ENCODE measurements at places on chromosomes 16 and 17. TPM values are rescaled to one million over a fixed set of nuclear protein-coding genes. Genes with fewer than 3 reads are reported as not detected.

ABCA6 gene
- total RNA-seq = 25.6 TPM

PPP1R27 gene
- total RNA-seq = not detected

ATF7IP2 gene
- total RNA-seq = 22.6 TPM

CTF1 gene
- total RNA-seq = 1.3 TPM

LSM12 gene
- total RNA-seq = 28.8 TPM

AOC2 gene
- 5.5 TPM for total RNA-seq

IRX3 gene
- total RNA-seq = 112 TPM

CANT1 gene
- total RNA-seq = 21.8 TPM

FBXO39 gene
- 0.91 TPM for total RNA-seq

TCAP gene
- total RNA-seq = 0.57 TPM

EIF1 gene
- total RNA-seq = 238 TPM

- no peak overlapping the region for H3K27ac ChIP-seq
- DNase-seq = no peak
- no peaks in the 10 kb centered on the region for H3K36me3 ChIP-seq
- peaks cover 7% of the 10 kb centered on the region for H3K4me1 ChIP-seq
- no peaks in the 10 kb centered on the region for H3K27me3 ChIP-seq
These were observed 4.5 kb upstream of the SLC4A1 start for GRCh38 chr17:44272321-44272951.

GRCh38 chr16:48901712-48902374 lies 291.9 kb upstream of the N4BP1 start:
- no peaks in the 10 kb centered on the region for H3K36me3 ChIP-seq
- H3K27me3 ChIP-seq = peaks cover 16% of the 10 kb centered on the region
- H3K4me3 ChIP-seq = no peak overlapping the region
- peak; percentile 24 for DNase-seq
- no peaks in the 10 kb centered on the region for H3K4me1 ChIP-seq

DNA sequence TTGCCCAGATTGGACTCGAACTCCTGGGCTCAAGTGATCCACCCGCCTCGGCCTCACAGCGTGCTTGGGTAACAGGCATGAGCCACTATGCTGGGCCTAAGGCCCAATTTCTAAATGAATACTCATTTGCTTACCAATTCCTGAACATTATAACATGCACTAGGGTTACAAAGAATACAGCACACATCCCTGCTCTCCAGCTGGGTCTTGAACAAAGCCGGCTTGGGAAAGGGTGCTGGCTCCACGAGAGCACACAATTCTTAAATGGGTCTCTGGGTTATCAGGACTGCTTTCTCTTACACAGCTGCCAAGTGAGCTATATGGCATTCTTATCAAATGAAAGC lies 58.3 kb downstream of the HIC1 start:
- DNase-seq = no peak
- no peak overlapping the region for H3K27ac ChIP-seq
- no peaks in the 10 kb centered on the region for H3K27me3 ChIP-seq
- no peaks in the 10 kb centered on the region for H3K36me3 ChIP-seq
- peaks cover 5% of the 10 kb centered on the region for H3K4me1 ChIP-seq
- H3K4me3 ChIP-seq = no peak overlapping the region

- no peak for DNase-seq
- no peaks in the 10 kb centered on the region for H3K4me1 ChIP-seq
- no peak overlapping the region for H3K4me3 ChIP-seq
- H3K27ac ChIP-seq = no peak overlapping the region
- H3K27me3 ChIP-seq = no peaks in the 10 kb centered on the region
- no peaks in the 10 kb centered on the region for H3K36me3 ChIP-seq
These were observed 46.4 kb upstream of the CDH13 start for GRCh38 chr16:82580298-82580890.

- no peaks in the 10 kb centered on the region for H3K36me3 ChIP-seq
- H3K4me3 ChIP-seq = no peak overlapping the region
- peaks cover 44% of the 10 kb centered on the region for H3K4me1 ChIP-seq
- DNase-seq = no peak
These were observed 101.1 kb downstream of the XYLT1 start for GRCh38 chr16:17369421-17370222.

GRCh38 chr17:62790564-62790986 lies 17.5 kb downstream of the MARCHF10 start:
- H3K27me3 ChIP-seq = no peaks in the 10 kb centered on the region
- H3K4me1 ChIP-seq = no peaks in the 10 kb centered on the region
- H3K27ac ChIP-seq = no peak overlapping the region
- DNase-seq = no peak

- no peak for DNase-seq
- no peaks in the 10 kb centered on the region for H3K4me1 ChIP-seq
- no peak overlapping the region for H3K27ac ChIP-seq
- no peaks in the 10 kb centered on the region for H3K36me3 ChIP-seq
- no peak overlapping the region for H3K4me3 ChIP-seq
These were observed 251.6 kb upstream of the FOXF1 start for GRCh38 chr16:86258713-86259112.

DNA sequence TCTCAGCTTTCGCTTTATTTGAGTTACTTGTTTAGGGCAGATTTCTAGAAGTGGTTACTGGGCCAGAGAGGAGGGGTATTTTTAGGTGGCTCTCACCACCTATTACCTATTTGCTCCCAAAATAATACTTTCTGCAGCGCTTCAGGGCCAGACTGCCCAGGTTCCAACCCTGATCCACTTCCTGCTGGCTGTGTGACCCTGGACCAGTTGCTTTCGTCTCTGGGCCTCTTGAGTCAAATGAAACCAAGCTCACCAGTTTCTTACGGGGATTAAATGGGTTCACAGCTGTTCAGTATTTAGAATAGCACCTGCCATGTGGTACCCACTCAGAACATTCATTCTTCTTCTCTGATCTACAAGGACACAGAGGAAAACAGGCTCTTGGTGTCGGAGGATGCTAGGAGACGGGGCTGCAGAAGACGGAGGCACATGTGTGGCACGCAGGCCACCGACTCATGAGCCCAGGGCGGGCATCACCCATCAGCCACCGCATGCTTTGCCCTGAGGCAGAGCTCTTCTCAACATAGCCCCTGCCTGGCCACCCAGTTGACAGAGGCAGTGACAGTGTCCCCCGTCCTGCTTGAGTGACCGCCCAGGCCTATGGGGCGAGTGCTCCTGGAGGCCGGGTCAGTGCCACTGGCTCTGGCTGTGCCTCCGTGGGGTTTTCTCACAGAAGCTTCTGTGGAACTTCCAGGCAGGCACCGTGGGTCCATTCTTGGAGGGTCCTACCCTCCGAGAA lies 149.0 kb upstream of the PLCG2 start:
- no peak for DNase-seq
- no peak overlapping the region for H3K27ac ChIP-seq

GRCh38 chr16:61715393-61715792 lies 320.8 kb downstream of the CDH8 start:
- no peaks in the 10 kb centered on the region for H3K27me3 ChIP-seq
- no peaks in the 10 kb centered on the region for H3K36me3 ChIP-seq
- H3K27ac ChIP-seq = no peak overlapping the region
- H3K4me3 ChIP-seq = no peak overlapping the region
- no peaks in the 10 kb centered on the region for H3K4me1 ChIP-seq
- no peak for DNase-seq

- H3K4me3 ChIP-seq = no peak overlapping the region
- no peak for DNase-seq
- no peaks in the 10 kb centered on the region for H3K36me3 ChIP-seq
- no peak overlapping the region for H3K27ac ChIP-seq
- peaks cover 4% of the 10 kb centered on the region for H3K27me3 ChIP-seq
These were observed 5.9 kb downstream of the RNF43 start for GRCh38 chr17:58411408-58411894.

GRCh38 chr16:90078579-90078895 lies 1.4 kb upstream of the PRDM7 start:
- H3K36me3 ChIP-seq = no peaks in the 10 kb centered on the region
- H3K27me3 ChIP-seq = no peaks in the 10 kb centered on the region
- peaks cover 24% of the 10 kb centered on the region for H3K4me1 ChIP-seq
- H3K27ac ChIP-seq = no peak overlapping the region

DNA sequence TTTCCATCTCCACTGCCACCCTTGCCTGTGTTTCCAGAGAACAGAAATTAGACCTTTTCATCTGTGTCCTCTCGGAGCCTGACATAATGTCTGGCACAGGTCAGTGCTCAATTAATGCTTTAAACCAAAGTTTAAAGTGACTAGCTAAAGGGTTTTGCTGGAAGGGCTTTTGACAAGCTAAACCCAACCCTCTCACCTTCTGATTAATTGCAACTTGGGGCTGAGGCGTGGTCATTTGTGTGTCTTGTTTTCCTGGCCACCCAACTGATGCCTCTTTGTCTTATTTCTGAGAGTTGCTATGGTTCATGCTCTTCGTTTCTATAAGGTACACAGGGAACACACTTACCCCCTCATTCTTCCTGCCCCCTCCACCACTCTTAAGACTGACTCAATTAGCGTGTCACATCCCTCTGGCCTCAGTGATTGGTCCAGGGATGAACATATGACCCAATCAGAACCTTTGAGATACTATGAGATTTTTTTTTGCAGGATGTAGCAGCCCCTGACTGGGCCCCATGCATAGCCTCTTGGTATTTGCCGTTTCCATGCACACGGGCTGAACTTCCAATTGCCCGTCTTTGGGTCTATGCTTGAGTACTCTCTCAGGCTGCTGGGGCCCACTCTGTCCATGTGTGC lies 15.8 kb upstream of the BRD7 start:
- no peak overlapping the region for H3K4me3 ChIP-seq
- no peaks in the 10 kb centered on the region for H3K36me3 ChIP-seq
- no peak for DNase-seq
- H3K4me1 ChIP-seq = no peaks in the 10 kb centered on the region

DNA sequence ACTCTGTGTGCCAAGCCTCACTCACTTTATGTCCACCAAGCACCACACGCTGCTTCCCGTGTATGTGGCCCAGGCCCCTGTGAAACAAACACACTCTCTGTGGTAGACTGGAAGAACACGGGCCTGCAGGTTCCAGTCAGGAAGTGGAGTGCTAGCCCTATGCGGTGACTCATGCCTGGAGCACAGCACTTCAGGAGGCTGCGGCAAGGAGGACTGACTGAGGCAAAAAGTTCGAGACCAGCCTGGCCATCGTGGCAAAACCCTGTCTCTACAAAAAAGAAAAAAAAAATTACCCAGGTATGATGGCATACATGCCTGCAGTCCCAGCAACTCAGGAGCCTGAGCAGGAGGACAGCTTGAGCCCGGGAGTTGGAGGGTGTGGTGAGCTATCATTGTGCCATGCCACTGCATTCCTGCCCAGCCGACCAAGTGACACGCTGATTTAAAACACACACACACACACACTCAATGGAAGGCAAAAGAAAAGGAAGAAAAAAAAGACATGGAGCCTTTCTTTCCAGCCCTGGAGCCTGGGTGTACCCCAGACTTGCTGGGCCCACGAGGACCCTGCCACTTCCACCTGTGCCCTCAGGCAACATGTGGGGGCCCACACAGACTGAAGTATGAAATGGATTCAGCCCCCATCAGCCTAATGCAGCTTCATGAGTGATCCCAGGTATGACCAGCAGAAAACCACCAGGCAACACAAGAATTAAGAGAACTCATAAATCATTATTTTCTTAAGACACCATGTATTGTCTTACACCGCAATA lies 126.6 kb downstream of the ANKRD11 start:
- no peaks in the 10 kb centered on the region for H3K27me3 ChIP-seq
- no peak overlapping the region for H3K27ac ChIP-seq
- H3K36me3 ChIP-seq = no peaks in the 10 kb centered on the region
- H3K4me3 ChIP-seq = no peak overlapping the region

DNA sequence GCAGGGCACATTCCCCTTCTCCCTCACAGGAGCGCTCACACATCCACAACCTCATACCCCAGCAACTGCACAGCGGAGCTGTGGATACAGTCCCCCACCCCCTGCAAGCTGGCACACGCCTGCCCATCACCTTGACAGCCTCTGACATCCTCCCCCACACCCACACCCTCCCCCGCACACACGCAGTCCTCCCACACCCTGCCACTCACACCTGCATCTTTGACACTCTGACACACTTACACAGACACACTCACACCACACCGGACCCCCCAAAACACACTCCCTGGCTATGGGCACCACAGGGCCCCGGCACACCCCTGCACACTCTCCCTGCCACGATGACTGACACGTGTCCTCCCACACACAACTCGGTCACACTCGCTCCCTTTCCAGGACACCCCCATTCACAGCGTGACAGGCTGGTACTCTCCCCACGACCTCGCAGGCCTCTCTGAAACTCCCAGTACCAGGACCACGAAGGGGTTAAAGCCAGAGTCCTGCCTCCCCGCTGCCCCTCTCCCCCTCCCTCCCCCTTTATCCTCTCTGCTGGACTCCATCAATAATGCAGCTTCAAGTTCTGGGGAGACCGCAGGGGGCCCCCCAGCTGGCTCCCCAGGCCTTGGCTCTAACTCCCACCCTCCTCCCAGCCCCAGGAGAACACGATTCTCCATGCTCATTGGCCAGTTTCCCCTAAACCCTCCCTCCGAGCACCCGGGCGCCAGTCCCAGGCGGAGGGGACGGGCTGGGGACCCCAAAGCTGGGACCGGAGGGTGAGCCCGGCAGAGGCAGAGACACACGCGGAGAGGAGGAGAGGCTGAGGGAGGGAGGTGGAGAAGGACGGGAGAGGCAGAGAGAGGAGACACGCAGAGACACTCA lies at the start of gene PPP1R1B:
PPP1R1B (plus strand) TSS at position 782 of the 876 bp plus-strand sequence. CDS start 441 bp downstream, outside the sequence.
- peak within 1 kb of the TSS; percentile 79 for H3K27ac ChIP-seq
- H3K36me3 ChIP-seq = no peaks in the 10 kb centered on the region
- peaks cover 59% of the 10 kb centered on the region for H3K27me3 ChIP-seq
- H3K4me1 ChIP-seq = peaks cover 65% of the 10 kb centered on the region
- peak within 1 kb of the TSS; percentile 44 for H3K4me3 ChIP-seq
- DNase-seq = no peak

- H3K4me3 ChIP-seq = no peak overlapping the region
- DNase-seq = peak; percentile 38
These were observed 64.0 kb downstream of the TBC1D16 start for GRCh38 chr17:79971651-79972050.

- no peak overlapping the region for H3K27ac ChIP-seq
- no peak overlapping the region for H3K4me3 ChIP-seq
- H3K27me3 ChIP-seq = no peaks in the 10 kb centered on the region
- H3K4me1 ChIP-seq = no peaks in the 10 kb centered on the region
These were observed 320.1 kb downstream of the SLC39A11 start for GRCh38 chr17:72772331-72772821.

GRCh38 chr17:41692722-41693521 lies 4.2 kb downstream of the EIF1 start:
- peaks cover 61% of the 10 kb centered on the region for H3K36me3 ChIP-seq
- H3K4me3 ChIP-seq = no peak overlapping the region
- peaks cover 53% of the 10 kb centered on the region for H3K4me1 ChIP-seq

DNA sequence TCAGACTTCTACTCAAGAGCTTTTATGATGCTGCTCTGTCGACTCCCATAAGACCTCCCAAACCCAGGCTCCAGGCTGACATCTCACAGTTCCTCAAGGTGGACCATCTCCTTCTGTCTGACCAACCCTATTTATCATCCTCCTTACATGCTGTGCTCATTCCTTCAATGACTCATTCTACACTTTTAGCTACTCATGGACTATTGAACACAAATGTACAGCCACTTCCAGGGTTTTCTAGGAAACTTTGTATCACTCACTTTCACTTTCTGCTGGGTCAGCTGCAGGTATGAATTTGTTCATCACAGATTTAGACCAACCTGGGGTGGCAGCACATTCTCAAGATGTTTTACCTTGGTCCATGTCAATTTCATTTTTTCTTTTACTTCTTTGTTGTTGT lies 162.4 kb upstream of the FAM20A start:
- H3K4me1 ChIP-seq = peaks cover 10% of the 10 kb centered on the region
- no peak overlapping the region for H3K4me3 ChIP-seq
- no peaks in the 10 kb centered on the region for H3K27me3 ChIP-seq
- H3K36me3 ChIP-seq = no peaks in the 10 kb centered on the region

GRCh38 chr17:48465884-48466283 lies 35.9 kb upstream of the SKAP1 start:
- no peaks in the 10 kb centered on the region for H3K36me3 ChIP-seq
- H3K4me1 ChIP-seq = no peaks in the 10 kb centered on the region
- no peak for DNase-seq
- no peak overlapping the region for H3K4me3 ChIP-seq
- peaks cover 26% of the 10 kb centered on the region for H3K27me3 ChIP-seq

Data from suprapubic skin (tissue), 4 donors.